Epithelial cell of esophagus (primary cell): ENCODE measurements at places on chromosomes 7 and 10.

- DNase-seq: peak; percentile 34
These were observed 2.2 kb upstream of the LHPP start for GRCh38 chr10:124459395-124459794.

- DNase-seq: no peak
These were observed 84.3 kb upstream of the MTPN start for GRCh38 chr7:136061433-136061832.

DNA sequence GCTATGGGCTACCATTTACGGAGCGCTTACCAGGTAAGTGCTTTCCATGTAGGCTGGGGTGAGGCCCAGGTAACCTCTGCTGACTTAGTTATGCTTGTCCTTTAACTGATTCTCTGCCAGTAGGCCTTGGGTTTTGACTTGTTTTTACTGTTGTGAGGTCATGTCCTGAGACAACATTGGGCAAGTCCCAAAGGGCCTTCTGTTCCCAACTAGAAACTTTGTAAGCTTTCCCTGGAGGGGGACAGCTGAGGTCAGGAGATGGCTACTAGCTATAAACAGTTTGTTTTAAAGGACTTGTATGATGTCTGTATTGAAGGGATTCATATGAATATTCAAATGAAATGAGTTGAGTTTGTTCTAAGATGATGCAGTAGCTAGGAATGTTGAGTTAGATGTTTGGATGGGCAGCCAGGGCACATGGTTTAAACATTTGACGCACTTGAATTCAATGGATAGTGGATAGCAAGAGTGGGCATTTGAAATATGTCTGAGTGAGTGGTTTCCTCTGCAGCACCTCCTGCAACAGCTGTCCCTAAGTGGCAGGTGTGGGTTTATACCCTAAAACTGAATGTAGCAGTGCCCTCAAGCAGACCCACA lies 10.0 kb upstream of the SGPL1 start:
- no peak for DNase-seq

DNA sequence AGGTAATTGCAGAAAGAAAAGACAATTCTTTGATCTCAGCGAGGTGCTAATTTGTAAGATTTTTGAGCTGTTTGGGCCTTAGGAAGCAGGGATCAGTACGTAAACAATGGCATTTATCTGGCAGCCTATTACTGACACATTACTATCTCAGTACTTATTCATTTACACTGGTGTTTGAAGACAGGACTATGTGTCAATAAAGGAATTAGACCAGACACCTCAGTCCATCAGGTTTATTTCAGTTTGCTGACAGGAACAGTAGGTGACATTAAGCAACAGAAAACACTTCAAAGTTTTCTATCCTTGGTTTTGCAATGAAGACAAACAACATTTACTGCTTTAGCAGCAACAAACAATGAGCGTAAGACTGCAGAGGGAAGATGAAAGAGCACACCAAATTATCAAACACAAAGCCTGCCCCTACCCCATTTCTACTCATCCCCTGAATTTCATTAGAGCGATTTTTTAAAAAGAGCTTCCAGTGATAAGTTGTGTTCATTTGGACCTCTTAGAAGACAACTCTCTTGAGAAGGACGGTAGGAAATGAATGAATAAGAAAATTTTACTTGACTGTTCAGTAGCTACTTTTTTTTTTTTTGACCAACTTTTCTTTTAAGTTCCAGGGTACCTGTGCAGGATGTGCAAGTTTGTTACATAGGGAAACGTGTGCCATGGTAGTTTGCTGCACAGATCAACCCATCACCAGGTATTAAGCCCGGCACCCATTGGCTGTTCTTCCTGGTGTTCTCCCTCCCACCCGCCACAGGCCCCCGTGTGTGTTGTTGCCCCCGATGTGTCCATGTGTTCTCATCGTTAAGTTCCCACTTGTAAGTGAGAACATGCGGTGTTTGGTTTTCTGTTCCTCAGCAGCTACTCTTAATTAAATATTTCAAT lies 138.8 kb downstream of the DKK1 start:
- DNase-seq: no peak

DNA sequence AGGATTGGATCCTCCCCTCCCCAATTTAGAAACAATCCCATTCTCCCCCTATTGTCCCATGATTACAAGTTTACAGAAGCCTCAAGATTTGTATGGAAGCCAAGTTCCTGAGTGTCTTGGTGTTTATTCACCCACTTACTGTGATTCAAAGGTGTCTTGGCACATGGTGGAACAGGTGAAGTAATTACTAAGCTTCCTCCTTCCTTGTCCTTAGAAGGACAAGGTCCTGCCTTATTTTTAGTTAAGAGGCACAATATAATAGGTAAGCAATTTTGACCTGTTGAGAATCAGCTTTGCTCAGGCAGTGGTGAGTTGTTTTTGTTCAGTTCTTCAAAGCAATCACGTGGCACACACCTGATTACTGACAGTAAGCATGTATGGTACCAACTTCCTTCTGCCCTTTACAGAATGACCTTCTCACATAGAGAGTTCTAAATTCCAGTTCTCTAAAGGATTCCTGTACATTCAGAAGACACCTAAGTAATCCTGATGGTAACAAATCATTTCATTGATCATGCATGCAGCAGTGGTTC lies 60.7 kb upstream of the SLC13A1 start:
- DNase-seq: peak; percentile 28

- DNase-seq: no peak
These were observed 355.5 kb downstream of the GLRX3 start for GRCh38 chr10:130491693-130492050.
